ENCODE measurements at places on chromosomes 3 and 15. TPM values are rescaled to one million over a fixed set of nuclear protein-coding genes. Genes with fewer than 3 reads are reported as not detected.
A peak's percentile ranks its signal among the peaks of the same experiment; 100 is the strongest.

The GPR176 gene
- total RNA-seq: 0.27 TPM

- no peak for DNase-seq
Observed at GRCh38 chr3:180290300-180290699, 253.6 kb upstream of the PEX5L start.

- no peak for DNase-seq
Observed at GRCh38 chr15:42611532-42611931, 36.1 kb downstream of the STARD9 start.

The LRIG1 gene
- total RNA-seq: 40.4 TPM

GRCh38 chr3:192246847-192247559, 480.3 kb downstream of the FGF12 start:
- no peak for DNase-seq

- no peak for DNase-seq
Observed at GRCh38 chr3:52705438-52705687, 228 bp downstream of the GLT8D1 start.

GRCh38 chr3:3628676-3629328, 170.4 kb upstream of the LRRN1 start:
- no peak for DNase-seq

DNA sequence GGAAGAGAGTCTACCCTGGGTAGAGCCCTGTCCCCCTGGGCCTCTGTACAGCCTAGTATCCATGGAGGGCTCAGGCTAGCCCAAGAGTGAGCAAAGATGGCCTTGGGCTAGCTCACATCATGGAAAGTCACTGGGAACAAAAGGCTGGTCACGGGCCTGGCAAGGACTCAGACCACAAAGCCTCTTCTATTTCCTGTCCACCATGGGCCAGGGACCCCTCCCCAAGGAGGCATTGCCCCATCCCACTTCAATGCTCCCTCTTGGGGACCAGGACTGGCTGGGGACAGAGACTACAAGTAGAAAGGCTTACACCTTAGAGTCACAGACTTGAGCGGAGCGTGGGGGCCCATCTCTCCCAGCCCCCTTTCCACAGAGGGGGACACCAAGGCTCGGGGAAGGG, 16.9 kb downstream of the DUSP7 start:
- DNase-seq: no peak

DNA sequence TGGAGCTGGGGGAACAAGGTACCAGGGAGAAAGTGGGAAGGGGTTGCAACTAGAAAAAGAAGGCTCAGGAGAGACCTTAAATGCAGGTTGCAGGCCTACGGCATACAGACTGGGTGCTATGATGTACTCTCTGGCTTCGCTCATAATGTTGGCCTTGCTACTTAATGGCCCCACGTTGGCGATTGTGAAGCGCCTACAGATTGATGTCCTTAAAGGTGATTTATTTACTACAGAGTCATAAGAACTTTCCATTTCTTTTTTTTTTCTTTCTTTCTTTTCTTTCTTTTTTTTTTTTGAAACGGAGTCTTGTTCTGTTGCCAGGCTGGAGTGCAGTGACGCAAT, 25.4 kb downstream of the ZBTB38 start:
- DNase-seq: no peak

- peak; percentile 29 for DNase-seq
Observed at GRCh38 chr3:197305854-197306253, 7.4 kb upstream of the DLG1 start.

DNA sequence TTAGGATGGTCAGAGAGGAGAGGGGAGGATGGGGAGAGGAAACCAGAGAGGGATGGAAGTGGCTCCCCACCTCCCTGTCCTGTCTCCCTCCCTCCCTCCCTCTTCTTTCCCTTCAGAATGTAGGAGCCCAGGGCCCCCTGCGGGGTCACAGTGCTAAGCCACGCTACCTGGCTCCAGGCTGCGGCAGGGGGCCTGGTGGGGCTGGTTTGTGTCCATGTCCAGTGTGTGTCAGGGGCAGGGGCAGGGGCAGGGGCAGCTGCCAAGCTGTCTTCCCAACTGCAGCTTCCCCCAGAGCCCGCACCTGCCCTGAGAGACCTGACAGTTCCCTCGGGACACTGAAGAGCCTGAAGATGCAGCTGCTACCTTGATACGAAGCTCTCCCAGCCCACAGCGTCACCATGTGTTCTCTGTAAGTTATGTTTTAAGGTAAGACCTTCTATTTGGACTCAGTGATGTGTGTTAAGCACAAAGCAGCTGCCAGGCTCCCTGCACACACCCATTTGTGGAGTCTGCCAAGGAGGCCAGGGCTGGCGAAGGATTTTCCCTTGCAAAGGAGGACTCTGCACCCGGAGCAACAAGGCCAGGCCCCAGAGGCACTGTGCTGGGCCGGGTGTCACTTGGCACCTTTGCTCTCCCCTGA, 121.8 kb upstream of the SMAD3 start:
- DNase-seq: no peak

DNA sequence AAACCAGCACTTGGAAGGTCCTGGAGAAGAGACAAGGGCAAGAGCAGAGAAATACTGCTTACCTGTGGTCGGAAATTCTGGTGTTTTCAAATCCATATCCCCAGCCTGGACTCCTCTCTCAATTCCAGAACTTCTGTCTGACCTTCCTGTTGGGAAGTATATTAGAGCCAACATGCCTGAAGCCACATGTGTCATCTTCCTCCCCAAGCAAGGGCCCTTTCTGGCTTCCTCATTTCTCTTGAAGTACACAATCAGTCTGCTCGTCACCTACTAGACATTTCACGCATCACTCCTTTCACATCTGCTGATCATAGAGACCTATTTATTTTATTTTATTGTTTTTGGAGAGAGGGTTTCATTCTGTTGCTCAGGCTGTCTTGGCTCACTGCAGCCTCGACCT, 8.4 kb downstream of the PARP14 start:
- DNase-seq: no peak

DNA sequence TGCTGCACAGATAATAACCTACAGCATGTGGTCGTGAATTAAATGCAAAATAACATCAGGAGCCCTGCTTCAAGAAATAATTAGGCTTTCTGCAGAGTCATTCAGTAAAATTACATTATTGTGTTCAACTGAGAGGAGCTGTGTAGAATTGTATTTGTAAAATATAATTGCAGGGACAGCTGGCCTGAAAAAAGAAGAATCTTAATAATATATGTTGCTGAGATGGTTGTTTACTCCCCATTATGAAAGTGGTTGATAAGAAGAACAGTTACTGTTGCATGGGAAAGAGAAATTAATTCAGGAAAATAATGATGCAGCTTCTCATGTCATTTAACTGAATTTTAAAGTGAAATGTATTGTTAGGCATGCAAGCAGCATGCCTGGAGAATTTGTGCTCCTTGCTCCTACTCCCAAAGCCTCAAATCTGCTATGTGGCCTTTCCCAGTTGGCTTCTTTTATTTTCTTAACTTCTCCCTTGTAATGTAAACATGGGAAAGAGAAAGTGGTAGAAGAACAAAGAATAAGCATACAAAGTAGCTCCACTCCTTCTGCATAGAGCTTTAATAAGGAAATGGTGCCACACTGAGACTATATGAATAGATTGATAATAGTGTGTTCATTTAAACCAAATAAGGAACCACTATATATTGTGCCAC, 100.1 kb downstream of the VGLL3 start:
- no peak for DNase-seq

All from activated CD4-positive, alpha-beta memory T cell treated with anti-CD3 and anti-CD28 coated beads for 36 hours (primary cell).